ENCODE measurements at places on chromosomes 1 and 21. TPM values are rescaled to one million over a fixed set of nuclear protein-coding genes. Genes with fewer than 3 reads are reported as not detected.
A peak's percentile ranks its signal among the peaks of the same experiment; 100 is the strongest.

GRCh38 chr1:80003250-80003649 is 996.7 kb upstream of the ADGRL4 start:
- H3K4me1 ChIP-seq = no peaks in the 10 kb centered on the region
- no peaks in the 10 kb centered on the region for H3K36me3 ChIP-seq
- no peak overlapping the region for H3K27ac ChIP-seq
- no peak for DNase-seq
- H3K4me3 ChIP-seq = no peak overlapping the region
- no peaks in the 10 kb centered on the region for H3K27me3 ChIP-seq

Gene DMBX1
- not detected for total RNA-seq

Gene TFAP2E
- total RNA-seq = under 0.01 TPM

- no peaks in the 10 kb centered on the region for H3K4me1 ChIP-seq
- no peaks in the 10 kb centered on the region for H3K27me3 ChIP-seq
- H3K4me3 ChIP-seq = no peak overlapping the region
- H3K27ac ChIP-seq = no peak overlapping the region
- DNase-seq = no peak
Observed at GRCh38 chr1:68954841-68955240, 458.0 kb upstream of the DEPDC1 start.

DNA sequence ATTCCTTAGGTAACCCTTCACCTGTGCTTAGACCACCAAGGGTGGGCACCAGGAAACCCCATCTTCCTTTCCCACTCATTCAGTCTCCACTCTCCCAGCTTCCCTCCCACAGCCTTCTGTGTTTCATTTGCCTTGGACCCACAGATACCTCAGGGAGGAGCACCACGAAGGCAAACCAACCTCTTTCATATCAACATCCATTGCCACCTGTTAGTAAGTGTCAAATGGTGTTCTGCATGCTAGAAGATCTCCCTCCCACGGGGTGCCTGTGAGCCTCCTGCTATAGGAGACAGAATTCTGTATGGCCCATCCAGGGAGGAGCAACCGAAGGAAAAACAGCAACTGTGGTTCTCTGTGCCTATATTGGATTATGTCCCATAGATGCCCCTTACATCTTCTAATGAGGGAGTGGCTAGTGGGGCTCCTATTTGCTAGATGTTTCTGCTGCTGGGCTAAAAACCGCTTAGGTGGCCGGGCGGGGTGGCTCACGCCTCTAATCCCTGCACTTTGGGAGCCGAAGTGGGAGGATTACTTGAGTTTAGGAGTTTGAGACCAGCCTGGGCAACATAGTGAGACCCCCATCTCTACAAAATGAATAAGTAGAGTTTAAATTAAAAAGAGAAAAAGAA is 25.6 kb upstream of the SCCPDH start:
- H3K27ac ChIP-seq = peak overlapping the region; percentile 14
- H3K27me3 ChIP-seq = no peaks in the 10 kb centered on the region
- peak overlapping the region; percentile 15 for H3K4me3 ChIP-seq
- H3K36me3 ChIP-seq = no peaks in the 10 kb centered on the region
- H3K4me1 ChIP-seq = no peaks in the 10 kb centered on the region

Gene PRAMEF11
- not detected for total RNA-seq

DNA sequence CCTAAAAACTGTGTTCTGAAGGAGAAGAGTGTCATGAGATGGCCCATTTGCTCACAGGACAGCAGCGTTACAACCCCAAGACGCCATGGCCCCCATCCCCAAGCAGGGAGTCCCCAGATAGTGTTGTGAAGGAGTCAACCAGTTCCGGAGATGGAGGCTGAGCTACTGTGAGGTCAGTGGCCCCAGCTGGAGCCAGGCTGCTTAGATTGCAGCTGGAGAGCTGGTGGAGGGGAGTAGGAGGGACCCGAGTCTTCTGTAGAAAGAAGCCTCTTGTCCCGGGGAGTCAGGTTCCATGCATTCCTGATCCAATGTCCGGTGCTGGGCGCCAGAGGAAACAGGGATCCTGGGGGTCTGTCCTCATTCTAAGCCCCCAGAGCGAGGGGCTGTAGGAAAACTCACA is 93.5 kb upstream of the SIM2 start:
- no peak overlapping the region for H3K27ac ChIP-seq
- H3K36me3 ChIP-seq = no peaks in the 10 kb centered on the region
- no peak for DNase-seq

GRCh38 chr1:27632387-27633297 is 2.3 kb downstream of the FGR start:
- no peaks in the 10 kb centered on the region for H3K36me3 ChIP-seq
- H3K27ac ChIP-seq = no peak overlapping the region
- no peak overlapping the region for H3K4me3 ChIP-seq
- H3K4me1 ChIP-seq = no peaks in the 10 kb centered on the region
- H3K27me3 ChIP-seq = peaks cover 63% of the 10 kb centered on the region
- DNase-seq = no peak

DNA sequence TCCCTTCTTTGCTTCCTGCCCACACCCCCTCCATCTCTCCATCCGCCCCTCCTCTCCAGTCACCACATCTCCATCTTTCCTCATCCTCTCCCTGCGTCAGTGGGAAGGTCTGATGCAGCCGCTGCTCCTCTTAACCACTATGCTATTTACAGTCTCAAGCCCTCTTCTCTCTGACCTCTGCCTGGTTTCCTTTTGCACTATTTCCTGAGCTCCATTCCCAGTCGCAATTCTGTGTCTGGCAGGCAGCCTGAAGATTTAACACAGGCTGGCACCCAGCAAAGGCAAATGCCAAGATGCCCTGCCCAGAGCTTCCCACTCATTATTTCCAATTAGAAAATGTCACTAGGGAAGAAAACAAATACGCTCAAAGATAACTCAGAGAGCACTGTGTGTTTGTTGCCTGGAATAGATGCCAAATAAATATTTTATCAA is 89.6 kb upstream of the LPGAT1 start:
- no peak overlapping the region for H3K4me3 ChIP-seq
- H3K36me3 ChIP-seq = no peaks in the 10 kb centered on the region
- DNase-seq = peak; percentile 69
- H3K27me3 ChIP-seq = peaks cover 5% of the 10 kb centered on the region
- H3K27ac ChIP-seq = peak overlapping the region; percentile 11

Gene SPRR1B
- total RNA-seq = not detected

GRCh38 chr1:109818988-109819764 is 55.5 kb upstream of the EPS8L3 start:
- no peak overlapping the region for H3K4me3 ChIP-seq
- H3K27ac ChIP-seq = no peak overlapping the region
- H3K36me3 ChIP-seq = no peaks in the 10 kb centered on the region
- DNase-seq = no peak
- peaks cover 24% of the 10 kb centered on the region for H3K4me1 ChIP-seq

Gene PRAMEF4
- not detected for total RNA-seq

DNA sequence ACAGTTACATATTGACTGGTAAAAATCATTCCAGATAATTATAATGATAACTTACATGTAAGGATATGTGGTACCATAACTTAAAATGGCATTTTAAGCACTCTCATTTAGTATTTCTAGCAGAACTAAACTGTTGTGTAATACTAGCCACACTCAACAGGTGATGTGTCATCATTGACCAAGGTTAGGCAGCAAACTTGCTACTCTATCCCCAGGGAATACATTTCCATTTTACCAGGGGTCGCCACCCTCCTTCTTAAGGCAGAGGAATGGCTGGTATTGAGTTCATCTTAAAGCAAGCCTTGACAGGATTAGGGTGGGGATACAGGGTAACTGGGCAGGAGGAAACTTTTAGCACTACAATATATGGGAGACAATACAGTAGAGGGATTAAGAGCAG is 259.8 kb upstream of the CAMK1G start:
- H3K27ac ChIP-seq = no peak overlapping the region
- no peaks in the 10 kb centered on the region for H3K4me1 ChIP-seq
- DNase-seq = no peak
- H3K36me3 ChIP-seq = no peaks in the 10 kb centered on the region

Gene OR2L5
- not detected for total RNA-seq

- H3K4me3 ChIP-seq = no peak within 1 kb of the TSS
- H3K4me1 ChIP-seq = no peaks in the 10 kb centered on the region
- DNase-seq = no peak
- H3K36me3 ChIP-seq = no peaks in the 10 kb centered on the region
Observed at GRCh38 chr1:114153261-114154145, at the start of gene SYT6. TSS of gene SYT6 (minus strand) at chr1:114153869. CDS start at chr1:114153772, 97 bp downstream.

- H3K4me3 ChIP-seq = no peak overlapping the region
- peaks cover 34% of the 10 kb centered on the region for H3K4me1 ChIP-seq
- peak overlapping the region; percentile 35 for H3K27ac ChIP-seq
- no peaks in the 10 kb centered on the region for H3K27me3 ChIP-seq
- DNase-seq = peak; percentile 54
Observed at GRCh38 chr1:22754106-22754768, 43.6 kb downstream of the EPHB2 start.

GRCh38 chr1:173295995-173296394 is 88.9 kb upstream of the TNFSF4 start:
- DNase-seq = peak; percentile 37
- no peak overlapping the region for H3K27ac ChIP-seq
- no peak overlapping the region for H3K4me3 ChIP-seq
- H3K4me1 ChIP-seq = no peaks in the 10 kb centered on the region

- H3K36me3 ChIP-seq = no peaks in the 10 kb centered on the region
- H3K27ac ChIP-seq = no peak overlapping the region
- no peaks in the 10 kb centered on the region for H3K27me3 ChIP-seq
- no peaks in the 10 kb centered on the region for H3K4me1 ChIP-seq
- H3K4me3 ChIP-seq = no peak overlapping the region
Observed at GRCh38 chr1:221239792-221240191, 360.5 kb downstream of the HLX start.

DNA sequence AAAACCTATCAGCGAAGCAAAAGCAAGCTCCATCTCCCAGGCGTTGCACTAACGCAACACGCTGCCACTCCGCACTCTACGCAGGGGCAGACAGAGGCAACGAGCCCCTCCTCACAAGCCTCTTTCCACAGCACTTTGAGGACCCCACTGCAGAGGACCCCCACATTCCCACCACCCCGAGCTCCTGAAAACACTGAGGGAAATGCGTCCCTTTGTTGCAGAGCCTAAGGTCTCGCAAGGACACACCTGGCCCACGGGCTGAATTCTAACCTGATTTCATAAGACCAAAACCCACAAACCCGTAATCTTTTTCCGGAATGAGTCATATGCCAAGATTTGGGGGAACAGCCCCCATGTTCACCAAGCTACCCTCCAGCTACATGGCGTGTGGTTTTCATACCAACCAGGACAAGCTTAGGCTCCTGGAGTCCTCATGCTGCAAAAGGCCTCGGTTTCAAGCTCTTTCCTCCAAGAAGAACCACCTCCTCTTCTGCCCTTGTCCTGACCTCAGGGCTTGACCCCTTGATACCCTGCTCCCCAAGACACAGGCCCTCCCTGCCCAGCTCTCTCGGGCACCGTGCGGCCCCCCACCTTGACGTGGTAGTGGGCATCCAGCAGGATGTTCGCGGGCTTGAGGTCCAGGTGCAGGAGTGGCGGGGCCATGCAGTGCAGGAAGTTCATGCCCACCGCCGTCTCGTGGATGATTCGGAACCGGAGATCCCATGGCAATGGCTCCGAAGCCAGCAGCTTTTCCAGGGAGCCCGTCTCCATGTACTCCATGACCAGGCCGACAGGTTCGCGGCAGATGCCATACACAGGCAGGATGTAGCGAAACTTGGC is 10.7 kb downstream of the RIPK4 start:
- H3K27me3 ChIP-seq = peaks cover 16% of the 10 kb centered on the region
- H3K4me1 ChIP-seq = peaks cover 11% of the 10 kb centered on the region
- H3K27ac ChIP-seq = no peak overlapping the region
- DNase-seq = no peak
- no peak overlapping the region for H3K4me3 ChIP-seq

Gene CFAP45
- total RNA-seq = 0.72 TPM

GRCh38 chr1:3641046-3641760 is 8.7 kb downstream of the WRAP73 start:
- peaks cover 45% of the 10 kb centered on the region for H3K36me3 ChIP-seq
- no peak overlapping the region for H3K4me3 ChIP-seq
- DNase-seq = no peak
- H3K4me1 ChIP-seq = no peaks in the 10 kb centered on the region

DNA sequence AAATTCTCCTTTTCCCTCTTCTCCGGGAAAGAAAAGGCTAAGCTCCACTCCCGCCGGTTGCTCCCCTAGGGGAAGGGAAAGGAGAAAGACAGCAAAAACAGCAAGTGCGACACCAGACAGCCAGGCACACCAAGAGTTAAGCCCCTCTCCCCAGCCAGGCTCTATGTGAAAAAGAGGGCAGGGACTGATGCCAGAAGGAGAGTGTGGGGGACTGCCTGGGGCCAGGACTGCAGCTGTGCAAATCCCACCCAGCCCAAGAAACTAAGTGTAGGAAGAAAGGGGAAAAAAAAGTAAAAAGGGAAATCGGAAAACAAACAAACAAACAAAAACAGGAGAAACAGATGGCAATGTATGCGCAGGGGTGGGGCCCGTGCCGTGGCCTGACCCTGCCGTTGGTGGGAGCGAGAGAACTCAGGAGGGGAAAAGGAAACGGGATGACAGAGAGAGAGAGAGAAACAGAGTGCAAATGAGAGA is 27.7 kb upstream of the FMO1 start:
- H3K4me3 ChIP-seq = peak overlapping the region; percentile 2
- H3K27ac ChIP-seq = peak overlapping the region; percentile 97
- H3K4me1 ChIP-seq = peaks cover 18% of the 10 kb centered on the region
- no peaks in the 10 kb centered on the region for H3K27me3 ChIP-seq
- peak; percentile 44 for DNase-seq

Gene PLA2G2A
- not detected for total RNA-seq

Gene CCDC30
- 0.18 TPM for total RNA-seq

Gene PGLYRP4
- total RNA-seq = not detected

DNA sequence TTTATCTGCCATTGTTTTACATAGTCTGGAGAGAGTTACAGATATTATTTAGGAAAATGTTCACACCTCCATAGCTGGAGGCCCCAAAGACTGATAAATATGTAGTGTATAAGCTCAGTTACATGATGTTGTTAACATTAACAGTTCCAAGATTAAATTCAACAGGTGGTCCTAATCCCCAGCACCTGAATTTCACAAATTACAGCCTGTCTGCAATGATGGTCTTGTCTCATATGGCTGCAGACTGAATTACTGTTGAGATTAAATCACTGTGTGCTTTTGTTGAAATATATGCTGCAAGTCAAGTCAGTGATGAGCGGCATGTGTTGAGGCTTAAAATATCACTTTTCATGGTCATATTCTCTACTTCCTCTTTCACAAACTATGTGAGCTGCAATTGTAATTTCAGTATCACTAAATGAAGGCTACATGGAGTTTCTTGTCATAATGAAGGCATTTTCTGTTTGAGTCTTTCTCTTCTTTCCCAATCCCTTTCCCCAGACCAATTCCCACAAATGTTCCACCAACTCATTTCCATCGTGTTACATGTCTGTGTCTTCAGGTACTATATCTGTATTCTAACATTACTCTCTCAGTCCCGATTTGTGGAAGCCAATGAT is 4.2 kb downstream of the ST6GALNAC5 start:
- no peak overlapping the region for H3K27ac ChIP-seq
- no peaks in the 10 kb centered on the region for H3K36me3 ChIP-seq
- no peak overlapping the region for H3K4me3 ChIP-seq
